ENCODE measurements at places on chromosomes 3 and 15.

GRCh38 chr3:10480871-10481378, 24.5 kb downstream of the ATP2B2 start:
- no peak for DNase-seq

GRCh38 chr15:44064706-44065105, 130.4 kb downstream of the FRMD5 start:
- DNase-seq, result no peak

GRCh38 chr3:29758434-29759322, 477.8 kb downstream of the RBMS3 start:
- no peak for DNase-seq

GRCh38 chr3:45972534-45973402, 22.9 kb downstream of the FYCO1 start:
- DNase-seq, result no peak

- no peak for DNase-seq
Observed at GRCh38 chr15:64549860-64550259, 89.5 kb downstream of the ZNF609 start.

- DNase-seq, result peak; percentile 34
Observed at GRCh38 chr3:5122741-5123706, 932 bp downstream of the ARL8B start.

GRCh38 chr3:71064291-71064955, 519.1 kb downstream of the FOXP1 start:
- DNase-seq, result peak; percentile 9

DNA sequence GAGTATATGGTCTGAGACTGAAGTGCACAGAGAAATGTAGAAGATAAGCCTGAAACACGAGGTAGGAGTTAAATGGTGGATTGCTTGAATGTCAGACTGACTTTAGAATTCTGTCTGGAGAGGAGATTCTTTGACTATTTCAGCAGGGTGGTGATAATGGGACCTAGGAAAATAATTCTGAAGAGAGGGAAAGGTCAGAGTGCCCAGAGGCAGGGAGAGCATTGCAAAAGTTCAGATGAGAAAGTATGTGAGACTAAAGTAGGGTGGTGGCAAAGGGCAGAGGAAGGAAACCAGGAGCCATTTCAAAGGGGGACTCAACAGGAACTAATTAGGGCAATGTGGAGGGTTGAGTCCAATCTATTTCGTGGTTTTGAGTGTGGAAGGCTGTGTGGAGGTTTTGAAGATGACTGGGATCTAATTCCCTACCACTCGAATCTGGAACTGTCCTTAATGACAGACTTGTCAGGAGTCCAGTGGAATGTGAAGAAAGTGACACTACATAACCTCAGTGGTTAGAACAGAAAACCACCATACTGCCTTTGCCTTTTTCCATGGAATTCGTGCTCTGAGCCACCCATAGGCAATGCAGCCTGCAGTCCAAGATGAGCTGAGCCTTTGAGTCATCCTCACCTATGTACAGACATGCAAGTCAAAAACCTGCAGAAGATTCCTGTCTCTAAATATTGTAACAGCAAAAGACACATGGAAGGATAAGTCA, 16.1 kb downstream of the CPOX start:
- no peak for DNase-seq

DNA sequence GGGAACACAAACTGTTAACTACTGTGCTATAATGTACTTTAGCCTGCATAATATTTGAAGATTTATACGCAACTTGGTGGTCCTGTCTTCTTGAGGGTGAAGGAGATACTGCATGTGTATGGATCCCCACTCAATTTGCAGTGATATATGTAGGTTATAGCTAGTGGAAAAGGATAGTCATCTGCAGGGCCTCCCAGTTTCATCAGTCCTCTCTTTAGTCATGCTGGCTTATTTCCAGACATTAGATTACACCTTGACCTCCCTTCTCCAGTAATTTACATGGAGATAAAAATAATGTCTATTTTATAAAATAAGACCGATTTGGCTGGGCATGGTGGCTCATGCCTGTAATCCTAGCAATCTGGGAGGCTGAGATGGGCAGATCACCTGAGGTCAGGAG, 3.7 kb downstream of the NR1D2 start:
- no peak for DNase-seq

- no peak for DNase-seq
Observed at GRCh38 chr3:14640157-14640562, 11.4 kb upstream of the CCDC174 start.

GRCh38 chr3:101300073-101300472, 20.3 kb downstream of the IMPG2 start:
- DNase-seq, result no peak

- DNase-seq, result no peak
Observed at GRCh38 chr15:90103701-90104329, 1.5 kb upstream of the IDH2 start.

GRCh38 chr15:24879492-24879891, 75.3 kb upstream of the SNRPN start:
- no peak for DNase-seq

GRCh38 chr3:98602078-98602678, 8.8 kb upstream of the CPOX start:
- peak; percentile 69 for DNase-seq

- no peak for DNase-seq
Observed at GRCh38 chr15:69953816-69954215, 143.9 kb downstream of the TLE3 start.

- DNase-seq, result peak; percentile 34
Observed at GRCh38 chr15:78360958-78361718, 21.0 kb downstream of the CRABP1 start.

DNA sequence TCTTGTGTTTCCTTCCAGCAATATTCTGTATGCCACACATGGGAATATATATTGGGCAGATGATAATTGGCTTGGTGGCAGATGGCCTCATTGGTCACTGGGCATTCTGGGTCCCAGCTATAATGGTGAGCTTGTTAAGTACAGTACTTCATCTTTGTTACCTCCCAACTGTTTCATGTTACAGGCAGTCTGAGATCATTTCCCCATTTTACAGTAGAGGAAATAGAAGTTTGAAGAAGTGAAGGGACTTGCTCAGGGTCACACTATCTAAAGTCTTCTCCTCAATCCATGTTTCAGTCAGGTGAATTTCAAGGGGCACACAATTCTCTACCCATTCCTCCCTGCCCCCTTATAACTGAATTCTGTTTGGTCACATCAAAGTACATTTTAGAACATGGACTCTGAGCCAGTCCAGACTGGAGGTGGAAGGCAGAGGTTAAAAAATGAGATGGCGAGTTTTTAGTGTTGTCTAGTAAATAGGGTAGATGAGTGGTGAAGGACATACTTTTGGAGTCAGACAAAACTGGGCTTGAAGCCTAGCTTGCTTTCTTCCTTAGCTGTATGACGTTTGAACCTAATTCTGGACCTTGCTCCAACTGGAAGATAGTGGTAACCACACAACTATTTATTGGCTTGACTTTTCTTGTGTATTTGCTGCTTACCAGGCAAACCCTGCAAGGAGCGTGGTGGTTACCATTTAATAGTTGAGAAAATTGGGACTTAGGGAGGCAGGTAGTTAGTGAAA, 2.5 kb downstream of the EEFSEC start:
- no peak for DNase-seq

GRCh38 chr15:48472756-48473155, 141.5 kb downstream of the DUT start:
- DNase-seq, result no peak

- no peak for DNase-seq
Observed at GRCh38 chr15:26179906-26180305, 316.8 kb upstream of the ATP10A start.

DNA sequence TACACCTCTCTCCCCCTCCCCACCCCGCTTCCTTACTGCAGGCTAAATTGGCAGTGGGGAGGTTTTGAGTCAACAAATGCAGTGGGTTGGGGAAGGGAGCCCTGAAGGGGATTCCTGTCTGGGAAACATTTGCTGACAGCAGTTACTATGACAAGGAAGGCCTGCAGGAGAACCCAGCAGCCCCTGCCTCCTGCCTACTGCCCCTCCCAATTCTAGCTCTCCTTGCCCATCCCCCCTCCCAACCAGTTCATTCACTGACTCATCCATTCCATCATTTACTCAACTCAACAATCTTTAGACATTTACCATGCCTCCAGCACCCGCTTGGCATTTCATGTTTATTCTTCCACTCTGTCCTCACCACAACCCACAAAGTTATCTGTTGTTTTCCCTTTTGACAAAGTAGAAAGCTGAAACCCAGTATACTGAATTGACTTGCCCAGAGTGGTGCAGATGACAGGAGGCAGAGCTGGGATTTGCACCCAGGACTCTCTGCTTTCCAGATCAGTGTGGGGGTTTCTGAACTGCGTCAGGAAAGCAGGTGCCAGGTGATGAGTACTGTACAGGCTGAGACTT, 75.0 kb downstream of the MAGEF1 start:
- DNase-seq, result no peak

DNA sequence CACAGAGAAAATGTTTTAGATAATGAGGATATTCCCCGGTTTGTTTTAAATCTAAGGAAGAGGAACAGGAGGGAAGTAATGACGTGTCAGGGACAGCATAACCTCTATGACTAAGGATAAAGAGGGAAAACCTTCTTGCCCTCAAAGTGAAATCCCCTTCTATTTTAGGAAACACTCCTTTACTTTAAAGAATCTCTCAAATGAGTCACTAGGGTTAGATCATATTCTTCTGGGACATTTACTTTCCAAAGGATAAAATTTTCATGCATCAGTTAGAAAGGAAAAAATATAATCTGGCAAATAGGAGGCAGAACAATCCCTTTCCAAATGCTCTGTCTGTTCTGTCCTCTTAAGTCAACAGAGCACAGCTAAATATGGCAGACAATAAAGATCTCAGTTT, 43.2 kb upstream of the UBE2E2 start:
- no peak for DNase-seq

DNA sequence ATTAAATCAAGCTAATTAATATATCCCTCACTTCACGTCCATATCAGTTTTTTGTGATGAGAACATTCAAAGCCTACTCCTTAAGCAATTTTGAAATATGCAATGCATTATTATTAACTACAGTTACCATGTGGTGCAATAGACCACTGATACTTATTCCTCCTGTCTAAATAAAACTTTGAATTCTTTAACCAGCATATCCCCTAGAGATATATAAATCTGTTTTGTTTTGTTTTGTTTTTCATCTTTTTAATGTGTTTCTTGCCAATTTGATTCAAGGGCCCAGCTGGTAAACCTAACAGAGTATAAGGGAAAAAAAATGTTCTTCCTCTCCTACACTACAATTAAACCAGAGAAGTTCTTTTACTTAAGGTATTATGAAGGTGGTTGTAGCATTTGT, 524.2 kb downstream of the NAALADL2 start:
- DNase-seq, result no peak

- peak; percentile 27 for DNase-seq
Observed at GRCh38 chr3:15743587-15744009, 54.2 kb downstream of the ANKRD28 start.

- DNase-seq, result peak; percentile 63
Observed at GRCh38 chr3:161851941-161852566, 355.4 kb downstream of the OTOL1 start.

- DNase-seq, result peak; percentile 77
Observed at GRCh38 chr3:20511863-20512505, 326.0 kb upstream of the SGO1 start.

GRCh38 chr15:82130248-82130647, 84.4 kb upstream of the MEX3B start:
- DNase-seq, result no peak

- DNase-seq, result no peak
Observed at GRCh38 chr3:152491922-152492321, 223.2 kb downstream of the MBNL1 start.

DNA sequence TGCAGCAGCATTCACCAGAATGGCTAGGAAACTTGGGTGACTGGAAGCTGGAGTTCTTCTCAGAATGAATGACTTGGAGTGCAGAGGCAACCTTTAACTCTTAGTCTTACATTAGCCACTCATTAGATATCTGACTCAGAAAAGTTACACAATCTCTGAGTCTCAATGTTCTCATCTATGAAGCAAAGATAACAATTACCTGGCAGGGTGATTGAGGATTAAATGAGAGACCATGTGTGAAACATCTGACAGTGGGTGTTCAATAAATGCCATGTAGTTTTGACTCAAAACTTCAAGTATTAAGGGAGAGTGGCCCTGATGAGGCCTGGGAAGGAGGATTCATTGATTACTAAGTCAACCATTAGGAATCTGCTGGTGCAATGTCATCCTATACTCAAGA, 48.3 kb downstream of the MRPL3 start:
- DNase-seq, result no peak

GRCh38 chr15:70873232-70874054, 18.8 kb downstream of the THAP10 start:
- no peak for DNase-seq

- no peak for DNase-seq
Observed at GRCh38 chr15:49428409-49429095, 5.5 kb downstream of the FGF7 start.

- DNase-seq, result no peak
Observed at GRCh38 chr3:61663356-61664104, 102.2 kb downstream of the PTPRG start.

DNA sequence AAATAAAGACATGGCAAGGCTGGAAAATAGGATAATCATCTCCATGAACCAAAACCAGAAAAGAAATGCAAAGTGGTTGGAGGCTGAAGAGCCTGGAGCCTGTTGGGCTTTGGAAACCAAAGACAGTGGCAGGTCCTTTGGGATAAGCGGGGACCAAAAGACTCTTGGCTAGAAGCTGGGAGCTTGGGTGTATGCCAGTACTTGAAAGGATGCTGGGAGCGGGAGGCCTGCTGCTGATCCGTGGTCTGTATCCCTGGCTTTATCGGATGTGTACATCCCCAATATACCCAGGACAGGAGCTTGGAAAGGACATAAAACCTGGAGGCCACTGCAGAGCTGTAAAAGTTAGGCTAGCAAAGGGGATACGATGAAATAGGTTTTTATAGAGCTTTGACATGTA, 1.3 kb upstream of the CHRNB4 start:
- peak; percentile 54 for DNase-seq

GRCh38 chr3:154901278-154901677, 178.8 kb upstream of the MME start:
- no peak for DNase-seq

DNA sequence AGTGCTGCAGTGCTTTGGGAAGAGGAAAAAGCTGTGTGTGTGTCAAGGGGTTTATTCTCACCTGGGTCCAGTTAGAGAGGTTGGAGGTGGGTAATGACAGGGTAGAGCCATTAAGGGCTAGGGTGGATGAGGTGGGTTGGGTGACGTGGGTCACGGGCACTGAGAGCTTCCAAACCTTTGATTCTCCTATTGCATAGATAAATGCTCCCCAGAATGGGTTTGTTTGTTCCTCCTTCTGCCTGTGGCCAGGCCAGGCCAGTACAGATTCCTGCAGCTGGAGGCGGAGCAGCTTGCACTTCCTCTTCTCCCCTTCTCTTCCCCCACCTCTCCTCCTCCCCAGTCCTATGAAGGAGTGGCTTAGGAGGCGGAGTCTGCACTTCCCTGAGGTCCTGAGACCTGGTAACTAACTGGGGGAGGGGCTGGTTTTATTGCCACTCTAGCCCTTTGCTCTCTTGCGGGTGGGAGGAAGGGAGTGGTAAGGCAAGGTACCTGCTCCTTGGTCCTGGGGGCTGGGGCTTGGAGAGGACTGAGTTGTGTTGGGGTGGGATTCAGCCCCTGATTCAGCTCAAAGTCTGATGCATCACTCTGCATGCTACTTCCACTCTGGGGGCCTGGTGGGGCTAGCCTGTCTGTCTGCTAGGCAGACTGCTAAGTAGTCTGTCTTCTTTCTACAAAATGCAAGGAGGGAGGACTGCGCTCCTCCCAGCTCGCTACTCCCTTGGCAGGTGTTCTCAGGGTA, 3.5 kb downstream of the SPINT1 start:
- DNase-seq, result peak; percentile 68

Measured in SK-N-DZ (cell line).